ENCODE measurements at places on chromosomes 4 and X. TPM values are rescaled to one million over a fixed set of nuclear protein-coding genes. Genes with fewer than 3 reads are reported as not detected.
A peak's percentile ranks its signal among the peaks of the same experiment; 100 is the strongest.

DNA sequence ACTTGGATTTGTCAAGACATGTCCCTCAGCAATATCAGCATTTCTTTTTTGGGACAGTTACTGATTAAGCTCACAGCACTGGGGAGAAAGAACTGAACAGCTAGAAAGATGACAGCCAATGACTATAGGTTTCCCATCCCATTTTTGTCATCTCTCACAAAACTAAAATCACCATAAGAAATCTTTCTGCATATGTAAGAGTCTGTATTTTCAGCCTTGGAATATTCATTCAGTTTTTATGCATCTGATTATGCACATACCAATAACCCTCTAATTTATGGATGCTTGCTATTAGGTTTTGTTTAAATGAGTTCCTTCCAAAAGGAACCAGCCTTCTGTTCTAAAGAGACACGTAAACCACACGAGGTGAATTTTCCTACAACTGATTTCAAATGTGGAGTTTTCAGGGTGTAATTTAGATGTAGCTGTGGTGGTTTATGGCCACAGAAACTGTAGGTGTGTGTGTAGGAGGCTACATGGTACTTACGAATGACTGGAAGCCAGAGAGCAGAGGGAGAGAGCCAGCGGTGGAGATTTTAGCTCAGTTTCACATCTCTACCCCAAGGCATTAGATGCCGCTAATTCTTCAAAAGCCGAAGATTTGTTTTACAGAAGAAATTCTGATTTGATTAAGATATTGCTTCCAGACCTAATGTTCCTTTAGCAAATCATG lies 55.3 kb downstream of the AFF2 start:
- no peak for DNase-seq

GRCh38 chrX:107894038-107894437 lies 68.4 kb downstream of the MID2 start:
- no peak for DNase-seq

DNA sequence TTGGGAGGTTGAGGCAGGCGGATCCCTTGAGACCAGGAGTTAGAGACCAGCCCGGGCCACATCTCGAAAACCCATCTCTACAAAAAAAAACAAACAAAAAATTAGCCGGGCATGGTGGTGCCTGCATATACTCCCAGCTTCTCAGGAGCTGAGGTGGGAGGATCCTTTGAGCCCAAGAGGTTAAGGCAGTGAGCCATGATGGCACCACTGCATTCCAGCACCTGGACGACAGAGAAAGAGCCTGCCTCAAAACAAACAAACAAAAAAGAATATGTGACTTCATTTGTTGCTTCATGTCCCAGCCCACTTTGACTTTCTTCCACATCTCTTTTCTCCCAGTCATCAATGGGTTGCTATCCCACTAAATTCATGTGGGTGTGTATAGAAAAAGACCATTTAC lies 79.7 kb downstream of the BCOR start:
- peak; percentile 48 for DNase-seq

- DNase-seq, result no peak
These were observed 60.2 kb downstream of the PDGFRA start for GRCh38 chr4:54289316-54289715.

The FABP2 gene
- not detected for total RNA-seq
